Stimulated activated CD4-positive, alpha-beta T cell treated with anti-CD3 and anti-CD28 coated beads, Interleukin-2, amount 100 ng/mL, for 48 hours (primary cell): ENCODE measurements at places on chromosomes 7 and 10.

- no peak for DNase-seq
Measured at GRCh38 chr10:100183481-100183880, 2.3 kb downstream of the ERLIN1 start.

DNA sequence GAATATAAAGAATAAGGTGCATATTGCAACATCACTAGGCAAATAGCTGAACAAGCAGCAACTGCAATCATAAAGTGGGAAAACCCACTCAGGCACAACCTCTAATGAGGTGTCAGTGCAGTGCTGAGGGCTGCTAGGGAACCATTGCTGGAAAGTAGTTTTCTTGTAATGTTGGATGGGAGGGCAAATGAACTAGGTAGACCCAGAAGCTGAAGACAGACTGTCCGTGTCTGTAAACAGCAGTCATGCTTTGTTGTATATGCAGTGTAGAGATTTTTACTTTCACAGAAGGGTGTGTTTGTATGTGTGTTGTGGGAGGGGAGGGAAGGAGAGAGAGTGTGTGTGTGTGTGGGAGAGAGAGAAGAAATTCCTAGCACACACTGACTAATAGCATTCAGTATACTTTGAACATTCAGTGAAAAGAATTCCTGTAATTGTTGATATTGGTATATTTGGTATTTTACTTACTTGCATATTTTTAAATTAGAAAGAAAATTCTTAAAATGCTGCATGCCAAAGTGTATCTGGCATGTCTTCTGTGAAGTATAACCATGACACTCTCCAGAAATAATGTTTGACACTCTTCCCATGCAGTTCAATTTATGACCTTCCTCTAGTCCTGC, 28.8 kb downstream of the ITGB8 start:
- no peak for DNase-seq

DNA sequence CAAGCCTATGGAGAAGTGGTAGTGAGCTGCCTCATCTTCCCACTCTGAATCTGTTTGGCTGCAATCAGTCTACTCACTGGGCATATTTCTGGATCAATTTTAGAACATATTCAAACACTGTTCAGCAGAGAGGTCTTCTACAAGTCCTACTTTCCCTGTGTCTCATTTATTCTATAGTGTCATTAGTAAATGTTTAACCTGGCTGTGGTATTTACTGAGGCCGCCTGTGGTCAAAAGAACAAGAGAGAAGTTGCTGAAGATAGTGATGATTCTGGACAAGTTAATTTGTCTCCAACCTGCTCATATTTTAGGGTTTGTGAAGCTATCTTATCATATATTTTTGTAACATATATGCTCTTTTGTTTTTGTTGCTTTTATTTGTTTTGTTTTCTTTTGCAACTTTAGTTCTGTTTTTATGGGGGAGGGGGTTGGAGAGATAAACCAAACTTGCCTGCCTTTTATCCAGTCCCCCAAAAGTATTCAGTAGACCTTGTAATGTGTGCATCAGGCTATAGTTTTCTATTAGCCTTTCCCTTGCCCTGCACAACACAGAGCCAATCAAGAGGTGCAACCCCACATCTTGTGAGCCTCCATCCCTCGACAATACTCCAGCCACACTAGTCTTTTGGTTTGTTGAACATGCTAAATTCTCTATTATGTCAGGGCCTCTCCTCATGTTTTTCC, 362.8 kb upstream of the MBL2 start:
- DNase-seq: no peak

GRCh38 chr10:125162120-125162931, 2.0 kb upstream of the CTBP2 start:
- DNase-seq: no peak
